ENCODE measurements at places on chromosomes 13 and 19. TPM values are rescaled to one million over a fixed set of nuclear protein-coding genes. Genes with fewer than 3 reads are reported as not detected.

Gene KPTN
- total RNA-seq, result 12.1 TPM

Gene ZNF726
- 4.9 TPM for total RNA-seq

Gene MPND
- total RNA-seq, result 4.8 TPM

Gene NXNL1
- not detected for total RNA-seq

Gene CGB8
- not detected for total RNA-seq

Gene ADGRE3
- not detected for total RNA-seq

Gene DIRAS1
- 1.9 TPM for total RNA-seq

Gene TMEM238
- total RNA-seq, result not detected

Gene DACT3
- total RNA-seq, result 2.2 TPM

Gene FBXO46
- total RNA-seq, result 3.2 TPM

Gene CEACAM1
- 0.12 TPM for total RNA-seq

Gene HCN2
- 0.39 TPM for total RNA-seq

Gene RFPL4AL1
- not detected for total RNA-seq

Gene SYNE4
- not detected for total RNA-seq

Gene HPN
- not detected for total RNA-seq

Gene ONECUT3
- not detected for total RNA-seq

Gene CYP2B6
- not detected for total RNA-seq
